ENCODE measurements at places on chromosomes 11 and 22. TPM values are rescaled to one million over a fixed set of nuclear protein-coding genes. Genes with fewer than 3 reads are reported as not detected.

DNA sequence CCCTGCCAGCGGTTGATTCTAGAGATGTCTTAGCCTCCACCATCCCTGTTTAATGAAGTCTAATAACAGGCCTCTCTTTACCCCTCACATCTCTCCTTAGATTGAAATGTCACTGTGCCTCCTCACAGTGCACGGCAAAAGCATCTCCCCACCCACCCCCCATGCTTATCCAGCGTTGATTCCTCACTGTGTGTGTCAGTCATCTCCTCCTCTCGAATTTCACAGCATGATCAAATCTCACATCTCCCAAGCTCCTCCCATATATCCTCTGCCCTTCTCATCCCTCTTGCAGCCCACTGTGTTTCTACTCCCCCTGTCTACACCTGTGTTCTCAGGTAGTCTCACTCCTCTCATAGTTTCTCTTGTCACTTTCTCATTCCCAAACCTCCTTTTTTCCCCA is 84.6 kb downstream of the DBX1 start:
- H3K4me3 ChIP-seq = no peak overlapping the region
- no peaks in the 10 kb centered on the region for H3K4me1 ChIP-seq
- no peak for DNase-seq
- no peaks in the 10 kb centered on the region for H3K36me3 ChIP-seq
- peaks cover 13% of the 10 kb centered on the region for H3K27me3 ChIP-seq

DNA sequence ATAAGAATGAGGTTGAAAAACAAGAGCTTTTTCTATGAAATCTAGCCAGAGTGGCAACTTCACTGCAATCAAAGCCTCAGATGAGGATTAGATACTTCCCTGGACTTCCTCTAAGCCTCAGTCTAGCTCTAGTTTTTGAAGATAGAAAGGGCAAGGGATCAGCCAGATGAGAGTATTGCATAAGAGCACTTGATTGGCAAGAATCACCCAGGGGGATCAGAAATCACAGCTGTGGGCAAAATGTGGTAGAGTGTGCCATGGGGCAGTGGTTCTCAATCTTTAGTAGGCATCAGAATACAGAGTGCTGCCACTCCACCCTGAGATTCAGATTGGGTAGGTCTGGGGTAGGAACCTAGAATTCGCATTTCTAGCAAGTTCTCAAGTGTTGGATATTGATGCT is 82.4 kb downstream of the EXT2 start:
- no peak overlapping the region for H3K4me3 ChIP-seq
- DNase-seq = no peak
- peaks cover 16% of the 10 kb centered on the region for H3K36me3 ChIP-seq
- H3K4me1 ChIP-seq = no peaks in the 10 kb centered on the region
- H3K27ac ChIP-seq = no peak overlapping the region

DNA sequence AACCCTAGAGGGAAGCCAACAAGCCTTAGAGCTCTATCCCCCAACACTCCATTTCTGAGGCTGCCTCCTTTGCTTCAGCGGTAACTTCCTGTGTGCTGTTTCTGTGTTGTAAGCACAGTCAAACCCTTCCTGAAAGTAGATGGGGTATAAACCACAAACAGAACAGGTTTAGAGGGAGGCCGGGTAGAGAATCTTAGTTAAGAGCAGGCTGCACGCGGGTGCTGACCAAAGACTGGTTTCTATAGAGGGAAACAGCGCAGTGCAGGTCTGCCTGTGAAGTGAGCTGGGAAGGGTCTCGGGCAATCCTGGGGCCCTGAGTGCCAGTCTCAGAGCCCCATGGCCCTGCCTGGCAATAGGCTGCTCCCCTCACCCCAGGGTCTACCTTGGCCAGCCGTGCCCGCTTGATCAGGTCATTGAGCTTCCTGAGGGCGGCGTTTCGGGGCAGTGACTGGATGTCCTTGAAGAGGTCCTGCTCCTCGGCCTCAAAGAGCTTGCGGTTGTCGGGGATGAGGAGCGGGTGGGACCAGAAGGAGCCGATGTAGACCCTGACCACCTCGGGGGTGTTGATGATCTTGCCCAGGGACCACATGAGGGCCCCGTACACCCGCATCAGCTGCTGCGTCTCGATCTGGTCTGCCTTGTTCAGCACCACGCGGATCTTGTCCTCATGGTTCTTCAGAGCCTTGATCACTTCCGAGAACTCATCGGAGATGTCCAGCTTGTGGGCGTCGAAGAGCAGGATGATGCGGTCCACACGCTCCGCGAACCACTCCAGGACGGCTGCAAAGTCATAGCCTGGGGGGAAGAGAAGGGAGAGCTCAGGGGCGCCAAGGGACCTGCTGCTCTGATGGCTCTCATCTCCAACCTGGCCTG is 15.3 kb upstream of the CDC42BPG start:
- H3K4me3 ChIP-seq = peak overlapping the region; percentile 69
- H3K36me3 ChIP-seq = peaks cover 51% of the 10 kb centered on the region
- no peaks in the 10 kb centered on the region for H3K27me3 ChIP-seq
- H3K27ac ChIP-seq = peak overlapping the region; percentile 95
- H3K4me1 ChIP-seq = peaks cover 94% of the 10 kb centered on the region

DNA sequence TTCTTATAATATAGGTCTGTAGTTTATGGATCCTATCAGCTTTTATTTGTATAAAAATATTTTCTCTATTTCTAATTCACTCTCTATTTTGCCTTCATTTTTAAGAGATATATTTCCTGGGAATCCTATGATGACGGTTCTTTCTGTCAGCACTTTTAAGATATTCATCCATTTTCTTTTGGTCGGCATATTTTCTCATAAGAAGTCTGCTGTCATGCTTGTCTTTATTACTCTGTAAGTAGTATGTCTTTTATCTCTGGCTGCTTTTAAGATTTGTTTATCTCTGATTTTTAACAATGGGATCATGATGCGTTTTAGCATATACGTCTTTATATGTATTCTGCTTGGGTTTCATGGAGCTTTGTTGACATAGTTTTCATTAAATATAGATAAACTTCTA is 175.5 kb downstream of the SNX19 start:
- no peaks in the 10 kb centered on the region for H3K4me1 ChIP-seq
- no peaks in the 10 kb centered on the region for H3K36me3 ChIP-seq
- H3K27ac ChIP-seq = no peak overlapping the region
- H3K27me3 ChIP-seq = peaks cover 2% of the 10 kb centered on the region
- no peak overlapping the region for H3K4me3 ChIP-seq

DNA sequence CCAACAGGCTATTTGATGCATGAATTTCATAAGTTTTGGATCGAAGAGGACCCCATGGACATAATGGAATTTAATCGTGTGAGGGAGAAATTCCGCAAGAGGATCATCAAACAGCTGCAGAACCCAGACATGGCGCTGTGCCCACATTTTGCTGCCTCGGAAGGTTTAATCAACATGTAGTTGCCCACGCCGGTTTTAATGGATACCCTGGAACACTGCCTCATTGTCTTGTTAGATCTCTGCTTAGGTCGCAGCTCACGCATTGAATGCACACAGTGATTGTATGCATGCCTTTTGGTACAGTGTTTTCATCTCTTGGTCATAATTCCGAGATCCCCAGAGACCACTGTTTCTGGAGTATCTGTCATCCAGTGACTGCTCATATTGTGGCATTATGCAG is 46.8 kb downstream of the SLN start:
- no peak overlapping the region for H3K27ac ChIP-seq
- no peak for DNase-seq
- no peaks in the 10 kb centered on the region for H3K4me1 ChIP-seq
- H3K4me3 ChIP-seq = no peak overlapping the region

DNA sequence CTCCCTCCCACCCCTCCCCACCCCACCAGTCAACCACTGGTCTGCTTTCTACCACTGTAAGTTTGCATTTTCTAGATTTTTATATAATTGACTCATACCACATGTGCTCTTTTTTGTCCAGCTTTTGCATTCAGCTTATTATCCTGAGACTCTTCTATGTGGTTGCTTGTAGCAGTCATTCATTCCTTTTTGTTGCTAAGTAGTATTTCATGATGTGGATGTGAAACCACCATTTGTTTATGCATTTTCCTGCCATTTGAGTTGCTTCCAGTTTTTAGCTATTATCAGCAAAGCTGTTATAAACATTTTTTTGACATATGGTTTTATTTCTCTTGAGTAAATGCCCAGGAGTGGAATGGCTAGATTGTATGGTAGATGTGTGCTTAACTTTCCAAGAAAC is 77.0 kb upstream of the FGF3 start:
- no peak overlapping the region for H3K4me3 ChIP-seq
- no peaks in the 10 kb centered on the region for H3K36me3 ChIP-seq
- no peaks in the 10 kb centered on the region for H3K4me1 ChIP-seq
- H3K27me3 ChIP-seq = peaks cover 15% of the 10 kb centered on the region
- no peak overlapping the region for H3K27ac ChIP-seq
- DNase-seq = no peak

DNA sequence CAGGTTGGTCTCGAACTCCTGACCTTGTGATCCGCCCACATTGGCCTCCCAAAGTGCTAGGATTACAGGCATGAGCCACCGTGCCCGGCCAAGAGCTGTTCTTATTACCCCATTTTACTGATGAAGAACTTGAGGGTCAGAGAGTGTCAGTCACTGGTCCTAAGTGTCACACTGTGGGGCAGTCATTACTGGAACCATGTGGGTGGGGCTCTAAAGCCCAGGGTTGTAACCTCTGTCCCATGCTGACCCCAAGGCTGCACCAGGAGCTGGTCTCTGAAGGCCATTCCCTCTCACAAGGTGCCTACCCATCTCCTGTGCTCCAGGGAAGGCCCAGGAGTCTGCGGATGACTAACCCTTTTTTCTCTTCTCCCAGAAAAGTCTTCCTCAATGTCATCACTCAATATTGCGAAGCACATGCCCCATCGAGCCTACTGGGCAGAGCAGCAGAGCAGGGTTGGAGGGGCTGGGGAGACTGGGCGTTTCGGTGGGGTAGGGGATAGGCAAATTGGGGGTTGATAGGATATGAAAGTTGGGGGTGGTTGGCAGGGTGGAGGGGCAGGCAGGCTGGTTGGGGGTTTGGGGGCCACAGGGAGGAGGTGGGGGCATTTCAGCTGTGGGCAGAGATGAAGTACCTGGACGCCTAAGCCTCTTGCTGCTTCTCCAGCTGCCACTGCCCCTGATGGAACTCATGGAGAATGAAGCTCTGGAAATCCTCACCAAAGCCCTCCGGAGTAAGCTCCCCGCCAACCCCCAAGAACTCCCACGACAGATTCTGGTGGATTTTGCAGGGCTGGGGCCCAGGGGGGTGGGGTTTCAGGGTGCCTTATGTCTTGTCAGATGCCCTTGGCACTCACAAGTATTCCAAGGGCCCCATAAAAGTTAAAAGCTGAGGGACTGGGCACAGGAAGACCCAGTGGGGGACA is 2.0 kb upstream of the ESRRA start:
- no peak overlapping the region for H3K27ac ChIP-seq
- peak overlapping the region; percentile 100 for H3K4me3 ChIP-seq
- peaks cover 20% of the 10 kb centered on the region for H3K27me3 ChIP-seq
- peaks cover 13% of the 10 kb centered on the region for H3K36me3 ChIP-seq
- H3K4me1 ChIP-seq = peaks cover 32% of the 10 kb centered on the region

Gene RSF1
- 59.2 TPM for total RNA-seq

GRCh38 chr22:44360668-44361381 is 48.1 kb upstream of the SHISAL1 start:
- no peaks in the 10 kb centered on the region for H3K36me3 ChIP-seq
- peaks cover 3% of the 10 kb centered on the region for H3K27me3 ChIP-seq
- no peaks in the 10 kb centered on the region for H3K4me1 ChIP-seq
- DNase-seq = no peak
- no peak overlapping the region for H3K4me3 ChIP-seq
- H3K27ac ChIP-seq = no peak overlapping the region

- no peak overlapping the region for H3K27ac ChIP-seq
- no peaks in the 10 kb centered on the region for H3K27me3 ChIP-seq
- no peaks in the 10 kb centered on the region for H3K36me3 ChIP-seq
Measured at GRCh38 chr11:84211896-84212295, 925.7 kb upstream of the CCDC90B start.

Gene FAM83F
- total RNA-seq = 0.49 TPM

- no peaks in the 10 kb centered on the region for H3K4me1 ChIP-seq
- no peaks in the 10 kb centered on the region for H3K27me3 ChIP-seq
- H3K36me3 ChIP-seq = no peaks in the 10 kb centered on the region
- H3K27ac ChIP-seq = no peak overlapping the region
Measured at GRCh38 chr22:19225560-19225959, 47.0 kb upstream of the SLC25A1 start.

DNA sequence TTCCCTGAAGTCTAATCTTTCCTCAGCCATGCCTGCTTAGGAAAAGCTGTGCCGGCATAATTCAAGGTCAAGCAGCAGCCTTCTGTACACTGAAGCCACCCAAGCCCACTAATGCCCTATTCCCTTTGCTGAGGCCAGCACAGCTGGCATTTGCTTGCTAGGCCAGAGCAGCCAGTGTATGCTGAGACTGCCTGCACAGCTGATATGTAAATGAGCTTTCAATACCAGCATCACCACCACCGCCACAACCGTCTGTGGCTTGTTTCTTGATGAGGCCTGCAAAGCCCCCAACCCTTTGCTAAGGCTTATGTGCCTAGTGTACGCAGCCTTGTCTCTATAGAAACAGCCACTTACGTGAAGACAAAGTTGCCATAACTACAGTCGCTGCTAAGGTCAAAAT is 56.3 kb upstream of the TNRC6B start:
- no peaks in the 10 kb centered on the region for H3K27me3 ChIP-seq
- peaks cover 12% of the 10 kb centered on the region for H3K36me3 ChIP-seq
- no peak overlapping the region for H3K27ac ChIP-seq
- H3K4me3 ChIP-seq = no peak overlapping the region
- peak; percentile 29 for DNase-seq

DNA sequence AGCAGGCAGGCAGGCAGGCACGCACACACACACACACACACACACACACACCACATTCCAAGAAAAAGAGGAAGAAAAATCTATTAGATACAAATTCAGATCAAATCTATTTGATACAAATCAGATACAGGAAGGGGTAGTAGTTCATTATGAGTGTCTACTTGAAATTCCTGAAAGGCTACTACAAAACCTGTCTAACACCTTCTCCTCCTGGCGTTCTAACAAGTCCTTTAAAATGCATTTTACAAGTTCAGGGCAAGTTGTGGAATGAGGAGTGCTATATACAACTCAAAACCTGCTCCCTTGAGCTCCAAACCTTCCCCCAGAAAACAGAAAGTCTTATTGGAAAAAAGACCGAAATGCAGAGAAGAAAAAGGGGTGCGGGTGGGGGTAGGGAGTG is 476 bp downstream of the ARHGAP32 start:
- H3K4me1 ChIP-seq = no peaks in the 10 kb centered on the region
- no peaks in the 10 kb centered on the region for H3K36me3 ChIP-seq
- no peaks in the 10 kb centered on the region for H3K27me3 ChIP-seq
- H3K27ac ChIP-seq = no peak overlapping the region
- DNase-seq = no peak

DNA sequence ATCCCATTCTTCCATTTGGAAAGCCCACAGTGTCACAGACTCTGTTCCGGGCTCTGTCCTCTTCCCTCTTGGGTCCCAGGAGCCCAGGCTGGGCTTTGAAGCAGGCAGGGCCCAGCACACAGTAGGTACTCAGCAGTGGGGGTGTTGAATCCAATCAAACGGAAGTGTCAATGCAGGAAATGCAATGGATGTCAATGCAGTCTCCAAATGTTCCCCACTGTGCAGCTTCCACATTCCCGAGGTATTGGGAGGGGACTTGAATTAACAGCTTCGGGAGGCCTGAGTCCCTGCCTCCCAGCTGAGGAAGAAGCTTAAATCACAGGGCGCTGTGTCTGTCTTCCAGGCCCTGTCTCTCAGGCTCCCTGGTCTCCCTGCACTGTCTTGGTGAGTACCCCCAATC is 21.8 kb upstream of the SMIM35 start:
- peaks cover 3% of the 10 kb centered on the region for H3K27me3 ChIP-seq
- no peaks in the 10 kb centered on the region for H3K36me3 ChIP-seq
- H3K4me3 ChIP-seq = no peak overlapping the region
- H3K27ac ChIP-seq = no peak overlapping the region

Measured in activated CD4-positive, alpha-beta T cell treated with anti-CD3 and anti-CD28 coated beads for 36 hours (primary cell).